Pons (tissue), 1 donor: ENCODE measurements at places on chromosomes 7 and 10.

- DNase-seq: peak; percentile 65
Observed at GRCh38 chr7:148527717-148528168, 62.8 kb upstream of the C7orf33 start.

DNA sequence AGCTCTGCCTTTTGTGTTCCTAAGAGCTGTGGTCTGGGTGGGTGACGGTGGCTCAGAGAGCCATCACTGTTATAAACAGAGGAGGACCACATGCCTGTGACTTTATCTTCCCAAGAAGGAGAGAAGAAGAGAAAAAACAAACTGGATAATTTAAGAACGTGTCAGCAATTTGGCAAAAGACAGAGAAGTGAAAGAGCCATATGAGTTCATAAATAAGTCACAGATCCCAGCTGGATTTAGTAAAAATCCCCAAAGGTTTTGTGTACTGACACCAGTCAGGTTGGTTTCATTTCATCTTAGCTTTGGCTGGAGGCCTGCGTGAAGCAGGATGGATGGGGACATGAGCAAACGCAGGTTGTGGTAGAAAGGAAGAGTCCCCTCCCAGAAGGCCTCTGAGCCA, 120.7 kb downstream of the CXCL12 start:
- DNase-seq: no peak

GRCh38 chr10:21519941-21520436, 5.5 kb downstream of the SKIDA1 start:
- peak; percentile 58 for DNase-seq

DNA sequence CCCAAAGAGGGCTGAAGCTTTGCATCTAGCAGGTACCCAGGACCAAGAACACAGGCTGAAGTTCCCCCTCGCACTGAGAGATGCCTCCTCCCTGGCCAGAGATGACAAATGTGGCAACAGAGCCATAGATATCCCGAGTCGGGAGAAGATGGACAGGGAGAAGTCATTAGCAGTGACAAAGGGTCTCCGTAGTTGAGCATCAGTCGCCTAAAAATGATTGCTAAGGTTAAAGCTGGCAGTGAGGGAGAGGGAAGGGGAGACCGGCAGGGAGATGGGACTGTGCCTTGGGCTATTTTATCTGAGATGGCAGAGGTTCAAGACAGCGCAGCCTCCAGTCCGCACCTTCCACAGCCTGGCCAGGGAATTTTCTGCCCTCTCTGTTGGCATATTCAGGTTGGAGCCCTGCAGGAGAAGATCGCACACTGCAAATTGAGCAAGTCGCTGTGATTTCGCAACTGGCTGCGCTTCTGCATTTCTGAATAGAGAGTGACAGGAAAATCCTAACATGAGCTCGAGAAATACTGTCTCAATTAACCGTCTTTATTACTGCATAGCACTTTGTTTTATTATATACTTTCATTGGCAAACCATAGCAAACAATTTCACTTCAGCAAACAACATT, 238.9 kb upstream of the GPR26 start:
- DNase-seq: peak; percentile 3

DNA sequence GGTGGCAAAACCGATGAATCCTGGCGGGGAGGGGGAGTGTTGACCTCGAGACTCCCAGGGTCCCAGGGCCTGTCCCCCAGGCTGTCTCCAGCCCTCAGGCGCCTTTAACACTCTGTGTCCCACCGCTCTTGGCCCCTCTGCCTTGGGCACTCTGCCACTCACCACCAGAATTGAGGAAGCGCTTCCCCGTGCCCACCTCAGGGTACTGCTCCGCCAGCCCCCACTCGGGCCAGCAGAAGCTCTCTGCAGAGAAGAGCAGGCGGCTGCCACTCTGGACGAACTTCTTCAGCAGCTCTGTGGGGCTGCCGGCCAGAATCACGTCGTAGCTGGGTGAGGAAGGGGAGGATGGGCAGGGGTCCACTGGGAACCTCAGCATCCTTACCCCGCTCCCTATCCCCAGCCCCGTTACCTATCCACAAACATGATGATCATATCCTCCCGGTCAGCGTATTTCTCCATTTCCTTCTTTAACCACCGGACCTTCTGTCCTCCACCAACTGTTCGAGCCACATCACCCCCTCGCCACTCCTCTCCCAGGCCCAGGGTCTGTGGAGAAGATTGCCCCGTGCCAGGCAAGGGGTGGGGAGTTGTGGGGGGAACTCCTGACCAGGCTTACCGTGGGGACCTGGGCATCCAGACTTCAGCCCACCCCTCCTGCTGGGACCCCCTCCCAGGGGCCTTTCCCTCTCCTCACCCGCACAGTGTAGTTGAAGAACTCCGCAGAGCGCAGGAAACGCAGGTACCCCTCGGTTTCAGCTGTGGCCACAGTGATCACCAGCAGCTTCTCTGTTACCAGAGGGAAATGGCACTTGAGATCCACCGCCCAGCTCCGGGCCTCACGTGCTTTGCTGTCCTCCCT, 1.2 kb downstream of the PLOD3 start:
- no peak for DNase-seq

DNA sequence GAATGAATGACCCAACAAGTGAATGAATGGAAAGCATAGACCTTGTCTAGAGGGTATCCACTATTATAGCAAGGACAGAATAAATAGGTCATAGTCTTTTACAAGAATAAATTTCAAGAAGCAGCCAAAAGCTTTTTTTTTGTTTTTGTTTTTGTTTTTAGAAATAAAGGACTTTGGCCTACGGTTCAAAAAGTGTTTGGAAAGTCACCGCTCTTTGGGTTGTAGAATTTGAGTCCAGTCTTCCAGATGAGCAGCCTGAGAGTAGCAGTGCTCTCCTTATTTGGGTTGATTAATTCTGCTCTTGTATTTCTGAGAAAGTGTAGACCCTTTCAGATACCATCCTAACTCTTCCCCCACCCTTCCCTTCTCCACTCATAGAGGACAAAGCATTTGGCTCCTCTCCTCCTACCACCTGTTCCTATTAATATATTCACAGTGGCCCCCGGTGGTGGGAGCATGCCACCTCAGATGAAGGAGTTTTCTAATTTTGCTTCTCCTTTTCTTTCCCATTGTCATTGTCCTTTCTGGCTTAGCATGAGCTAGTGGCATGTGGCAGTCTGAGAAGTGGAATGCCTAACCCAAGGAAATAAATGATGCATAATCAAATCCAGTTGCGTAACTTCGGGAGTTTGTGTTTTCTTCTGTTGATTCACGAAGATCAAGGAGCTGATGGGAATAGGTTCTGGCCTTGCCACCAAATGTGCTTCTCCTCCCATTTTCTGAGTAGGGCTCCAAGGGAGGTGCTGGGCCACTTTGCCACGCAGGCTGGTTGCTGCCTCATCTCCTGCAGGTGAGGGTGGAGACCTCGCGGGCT, 114.7 kb downstream of the CHN2 start:
- DNase-seq: no peak

DNA sequence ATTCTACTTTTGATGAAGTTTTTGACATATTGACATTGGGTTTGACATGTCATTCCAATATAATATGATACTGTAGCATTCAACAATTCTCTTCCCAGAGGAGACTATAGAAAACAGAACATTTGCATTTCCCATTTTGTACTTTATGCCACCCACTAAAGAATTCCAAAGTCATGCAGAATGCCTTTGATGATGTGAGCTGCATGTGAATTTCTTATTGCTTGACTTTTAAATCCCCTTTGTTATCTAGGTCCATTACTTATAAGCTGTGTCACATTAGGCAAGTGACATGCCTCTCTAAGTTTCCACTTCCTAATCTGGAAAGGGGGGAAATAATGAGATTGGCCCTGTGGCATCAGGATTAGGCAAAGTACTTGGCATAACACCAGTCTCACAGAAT, 436.7 kb downstream of the AUTS2 start:
- no peak for DNase-seq

DNA sequence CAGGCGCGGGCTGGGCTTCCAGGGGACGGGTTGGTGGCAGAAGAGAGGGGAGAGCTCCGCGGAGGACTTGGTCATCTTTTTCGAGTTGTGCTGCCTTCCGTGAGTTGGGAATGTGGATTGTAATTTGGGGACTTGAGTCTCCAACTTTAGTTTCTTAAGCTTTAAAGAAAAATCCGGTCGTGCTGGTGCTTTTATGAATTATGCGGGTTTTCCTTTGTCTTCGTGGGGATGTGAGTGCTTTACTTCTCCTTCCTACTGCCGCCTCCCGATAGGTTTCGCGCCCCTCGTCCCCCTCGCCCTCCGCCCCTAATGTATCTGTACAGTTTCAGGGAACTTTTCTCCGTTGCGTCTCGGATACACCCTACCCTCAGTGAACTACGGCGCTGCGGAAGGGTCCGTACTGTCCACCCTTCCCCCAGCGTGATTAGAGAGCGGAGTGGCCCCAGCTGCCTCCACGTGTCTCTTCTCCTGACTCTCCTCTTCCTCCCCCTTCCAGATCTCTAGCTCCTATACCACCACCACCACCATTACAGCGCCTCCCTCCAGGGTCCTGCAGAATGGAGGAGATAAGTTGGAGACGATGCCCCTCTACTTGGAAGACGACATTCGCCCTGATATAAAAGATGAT, 649 bp downstream of the SCD start:
- DNase-seq: no peak

GRCh38 chr10:90447831-90448230, 410.0 kb downstream of the HTR7 start:
- no peak for DNase-seq

DNA sequence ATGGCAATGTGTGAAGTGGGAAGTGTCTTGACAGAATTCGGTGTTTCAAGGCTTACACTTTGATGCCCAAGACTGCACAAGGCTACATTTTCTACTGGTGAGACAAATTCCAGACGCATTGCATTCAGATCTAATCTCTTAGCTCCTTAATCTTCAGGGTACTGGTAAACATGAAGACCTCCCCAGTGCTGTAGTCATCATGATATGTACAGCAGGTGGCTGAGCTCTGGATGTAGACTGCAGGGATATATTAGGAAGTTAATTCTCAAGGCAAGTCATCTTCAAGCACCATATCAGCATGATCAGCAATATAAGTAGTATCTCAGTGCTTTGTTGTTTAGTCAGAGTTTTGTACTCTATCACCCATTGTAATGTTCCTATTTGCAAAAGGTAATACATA, 61.8 kb downstream of the IKZF1 start:
- no peak for DNase-seq

DNA sequence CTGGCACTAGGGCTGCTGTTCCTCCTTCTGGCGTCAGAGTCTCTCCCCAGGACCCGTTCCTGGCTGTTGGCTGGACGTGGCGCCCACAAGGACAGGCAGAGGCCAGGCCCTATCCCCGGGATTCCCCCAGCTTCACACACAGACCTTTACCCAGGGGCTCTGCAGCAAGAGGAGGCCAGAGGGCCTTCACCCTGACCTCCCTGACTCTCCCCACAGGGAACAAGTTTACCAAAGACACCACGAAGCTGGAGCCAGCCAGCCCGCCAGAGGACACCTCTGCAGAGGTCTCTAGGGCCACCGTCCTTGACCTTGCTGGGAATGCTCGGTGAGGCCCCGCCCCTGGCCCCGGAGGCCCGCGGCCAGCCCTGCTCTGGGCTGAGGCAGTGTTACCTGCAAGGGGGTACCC, 82.2 kb downstream of the GTF2IRD1 start:
- no peak for DNase-seq

DNA sequence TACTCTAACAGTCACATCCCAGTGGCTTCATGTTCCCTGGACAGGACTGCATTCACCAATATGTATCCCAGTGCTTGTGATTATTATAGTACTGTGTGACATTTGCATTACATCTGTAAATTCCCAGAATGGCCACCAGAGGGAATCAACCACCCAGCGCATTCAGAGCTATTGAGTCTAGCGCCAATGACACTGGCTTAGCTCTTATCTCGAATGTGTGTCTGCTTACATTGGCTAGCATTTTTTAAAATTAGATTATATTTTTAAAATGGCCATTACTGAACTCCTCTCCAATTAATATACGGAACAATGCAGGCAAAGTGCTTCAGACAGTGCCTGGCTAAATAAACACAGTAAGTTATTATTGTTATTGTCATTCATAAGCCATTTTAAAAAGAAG, 36.3 kb downstream of the TRIL start:
- peak; percentile 89 for DNase-seq

GRCh38 chr7:26379711-26380110, 88.0 kb downstream of the SNX10 start:
- no peak for DNase-seq

- no peak for DNase-seq
Observed at GRCh38 chr7:77885155-77885554, 86.6 kb downstream of the PHTF2 start.

DNA sequence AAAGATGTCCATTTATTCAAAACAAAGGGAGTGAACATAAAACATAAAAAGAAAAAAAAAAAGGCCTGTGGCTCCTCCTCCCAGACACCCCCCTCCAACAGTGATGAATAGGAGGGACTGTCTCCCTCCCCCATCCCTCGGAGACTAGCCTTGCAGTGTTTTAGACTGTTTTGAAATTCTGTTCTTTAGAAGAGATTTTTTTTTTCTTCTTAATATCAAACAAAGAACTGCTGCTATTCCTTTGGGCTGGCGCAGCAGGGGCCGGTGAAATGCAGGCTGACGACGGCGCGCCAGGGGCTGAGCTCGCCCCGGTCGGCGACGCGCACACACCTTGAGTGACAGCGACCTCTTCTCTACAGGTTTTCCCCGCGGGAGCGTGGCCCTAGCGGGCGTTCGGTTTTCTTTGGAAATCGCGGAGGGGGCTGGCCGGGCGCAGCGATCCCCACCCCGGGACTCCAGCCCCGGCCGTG, at the start of gene LANCL2:
LANCL2 (plus strand) TSS at position 133 of the 470 bp plus-strand sequence. CDS start 689 bp downstream, outside the sequence.
- DNase-seq: peak; percentile 77

DNA sequence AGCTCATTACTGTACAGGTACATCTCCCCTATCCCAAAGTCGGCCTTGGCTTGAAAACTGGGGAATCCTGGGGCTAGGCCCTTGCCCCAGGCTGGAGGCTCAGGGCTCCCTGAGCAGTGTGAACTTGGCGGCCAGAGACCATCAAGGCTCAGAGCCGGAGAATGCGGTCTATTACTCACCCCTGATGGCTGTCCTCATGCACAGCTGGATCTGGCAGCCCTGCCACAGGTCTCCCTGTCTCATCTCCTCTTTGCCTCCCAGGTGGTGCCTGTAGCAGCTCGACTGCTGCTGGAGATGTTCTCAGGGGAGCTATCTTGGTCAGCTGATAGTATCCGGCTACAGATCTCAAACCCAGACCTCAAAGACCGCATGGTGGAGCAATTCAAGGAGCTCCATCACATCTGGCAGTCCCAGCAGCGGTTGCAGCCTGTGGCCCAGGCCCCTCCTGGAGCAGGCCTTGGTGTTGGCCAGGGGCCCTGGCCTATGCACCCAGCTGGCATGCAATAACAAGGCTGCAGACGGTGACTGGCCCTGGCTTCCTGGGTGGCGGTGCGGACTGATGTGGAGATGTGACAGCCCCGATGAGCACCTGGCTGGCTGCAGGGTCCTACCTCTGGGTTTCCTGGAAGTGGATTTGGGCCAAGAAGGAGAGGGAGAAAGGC, 10.7 kb downstream of the IRF5 start:
- no peak for DNase-seq

GRCh38 chr7:106041140-106041717, 70.9 kb downstream of the SYPL1 start:
- peak; percentile 29 for DNase-seq

- no peak for DNase-seq
Observed at GRCh38 chr7:140292438-140292837, 105.9 kb downstream of the SLC37A3 start.
